ENCODE measurements at places on chromosomes 16 and 17. TPM values are rescaled to one million over a fixed set of nuclear protein-coding genes. Genes with fewer than 3 reads are reported as not detected.

FBXL19 gene
- total RNA-seq = 43.2 TPM

AOC3 gene
- total RNA-seq = 7.4 TPM

ABCA8 gene
- not detected for total RNA-seq

PYY gene
- not detected for total RNA-seq

ATP2A1 gene
- total RNA-seq = 5.7 TPM

ZNF750 gene
- not detected for total RNA-seq

NARF gene
- 39.4 TPM for total RNA-seq

FOXJ1 gene
- 0.15 TPM for total RNA-seq

DNA sequence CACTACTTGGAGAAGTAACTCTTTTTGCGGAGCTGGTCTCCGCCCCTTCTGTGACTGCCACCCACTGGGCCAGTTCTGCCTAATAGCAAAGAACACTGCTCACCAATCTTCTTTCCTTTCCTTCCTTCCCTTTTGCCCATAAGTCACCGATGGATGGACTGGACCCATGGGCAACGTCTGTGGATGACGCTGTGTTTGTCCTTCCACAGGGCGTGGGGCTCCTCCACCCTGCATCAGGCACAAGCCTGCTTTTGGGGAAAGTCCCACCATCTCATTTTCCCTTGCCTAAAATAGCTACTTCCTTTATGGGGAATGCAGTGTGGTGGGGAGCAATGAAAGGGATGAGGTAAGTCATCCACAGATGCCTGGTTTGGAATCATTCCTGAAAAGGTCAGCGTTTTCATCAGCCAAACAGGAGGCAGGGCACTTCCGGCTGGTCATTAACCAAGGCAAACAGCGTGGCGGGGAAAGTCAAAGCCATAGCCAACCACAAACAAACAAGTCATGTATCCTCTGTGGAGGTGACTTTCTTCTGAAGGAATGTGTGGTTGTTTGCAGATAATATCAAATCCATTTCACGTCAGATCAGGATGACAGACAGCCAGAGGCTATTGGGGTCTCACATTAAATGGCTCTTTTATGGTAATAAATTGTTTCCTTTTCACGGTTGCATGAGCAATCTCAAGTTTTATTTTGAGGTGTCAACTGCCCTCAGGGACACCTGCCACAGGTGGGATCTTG, 30.7 kb upstream of the MED9 start:
- peak; percentile 74 for DNase-seq

DNA sequence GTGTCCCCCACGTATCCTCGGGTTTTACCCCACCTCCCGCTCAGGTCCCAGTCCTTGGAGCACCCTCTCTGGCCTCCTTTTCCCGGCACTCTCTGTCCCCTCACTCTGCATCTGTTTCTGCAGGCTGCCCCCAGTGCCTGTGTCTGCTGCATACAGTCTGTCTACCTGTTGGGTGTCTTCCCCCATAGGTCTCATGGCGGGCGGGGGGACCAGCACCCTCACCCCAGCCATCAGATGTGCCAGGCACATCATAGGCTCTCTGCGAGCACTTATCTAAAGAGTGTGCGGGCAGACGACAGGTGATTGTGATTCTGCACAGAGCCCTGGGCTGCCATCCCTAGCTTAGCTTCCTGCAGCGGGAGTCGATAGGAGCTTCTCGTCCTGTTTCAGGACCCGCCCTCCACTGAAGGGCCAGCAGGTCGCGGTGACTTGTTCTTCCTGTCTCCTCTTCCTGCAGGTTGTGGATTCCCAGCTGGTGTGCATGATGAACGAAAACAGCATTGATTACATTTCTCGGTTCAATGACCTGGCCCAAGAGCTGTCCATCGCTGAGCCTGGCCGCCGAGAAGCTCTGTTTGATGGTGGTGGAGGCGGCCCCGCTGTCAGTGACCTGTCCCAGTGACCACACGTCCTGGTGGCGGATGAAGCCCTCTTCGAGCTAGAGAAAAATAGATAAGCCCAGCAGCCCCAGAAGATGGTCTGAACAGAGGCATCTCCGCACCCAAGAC, 4.5 kb upstream of the JPT2 start:
- no peak for DNase-seq

GRCh38 chr16:11038777-11039176, 94.4 kb downstream of the CLEC16A start:
- DNase-seq = no peak

DNA sequence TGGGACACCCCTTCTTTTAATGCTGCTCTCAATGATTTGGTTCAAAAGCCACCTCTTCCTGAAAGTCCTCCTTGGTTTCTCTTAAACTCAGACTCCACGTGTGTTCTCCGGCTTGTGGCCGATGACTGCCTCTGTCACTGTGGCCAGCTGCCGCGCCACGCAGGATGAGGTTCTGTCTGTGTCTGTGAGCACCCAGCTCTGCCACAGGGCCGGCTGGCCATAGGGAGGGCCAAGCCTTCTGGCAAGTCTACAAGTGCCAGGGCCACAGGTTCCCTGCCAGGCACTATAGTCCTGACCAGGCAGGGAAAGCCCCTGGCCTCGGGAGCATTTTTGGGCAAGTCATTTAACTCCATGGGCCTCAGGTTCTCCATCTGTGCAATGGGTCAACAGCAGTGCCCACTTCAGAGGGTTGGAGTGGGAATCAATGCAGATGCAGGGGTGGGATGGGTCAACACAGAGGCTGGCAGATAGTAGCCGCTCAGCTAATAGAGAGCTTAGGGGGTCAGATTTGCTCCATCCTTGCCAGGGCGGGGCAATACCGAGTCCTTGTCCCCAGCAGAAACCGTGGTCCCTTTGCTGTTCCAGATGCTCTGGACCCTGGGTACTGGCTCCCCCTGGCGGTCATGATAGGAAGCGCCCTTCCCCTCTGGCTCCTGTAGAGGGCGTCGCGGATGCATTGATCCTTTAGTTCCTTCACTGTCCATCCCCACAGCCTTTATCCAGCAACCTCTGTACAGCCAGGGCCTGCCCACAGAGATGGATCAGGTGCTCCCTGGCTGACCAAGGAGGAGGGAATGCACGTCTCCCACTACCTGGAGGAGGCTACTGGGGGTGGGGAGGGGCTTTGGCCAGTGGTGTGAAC, 19.3 kb upstream of the ADGRG3 start:
- peak; percentile 92 for DNase-seq

- DNase-seq = no peak
These were observed 34.4 kb upstream of the DNAH17 start for GRCh38 chr17:78611607-78612006.

DNA sequence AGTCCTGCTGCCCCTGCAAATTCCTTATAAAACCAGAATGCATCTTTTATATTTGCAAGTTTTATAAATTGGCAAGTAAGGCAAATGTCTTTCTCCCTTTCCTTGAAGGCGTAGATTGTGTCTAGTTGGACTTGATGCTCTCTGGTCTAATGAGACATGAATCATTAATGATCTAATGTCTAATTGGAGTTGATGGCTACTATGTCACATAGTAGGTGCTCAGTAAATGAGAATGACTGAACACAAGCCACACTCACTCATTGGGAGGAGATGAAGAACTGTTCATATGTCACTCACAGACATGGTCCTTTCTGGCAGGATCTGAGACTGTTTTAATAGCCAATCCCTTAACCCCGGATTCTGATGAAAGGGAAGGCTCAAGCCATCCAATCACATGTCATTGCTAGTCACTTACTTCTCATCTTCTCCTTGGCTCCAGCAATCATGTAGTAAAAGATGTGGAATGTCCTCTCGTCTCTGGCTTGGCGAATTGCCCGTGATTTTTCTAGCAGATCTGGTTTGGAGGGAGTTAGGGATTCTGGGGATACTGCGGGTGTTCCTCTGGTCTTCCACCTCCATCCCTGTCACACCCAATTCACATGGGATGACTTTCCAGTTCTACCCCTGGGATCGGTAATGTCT, 81.0 kb downstream of the MYH11 start:
- DNase-seq = no peak

DNA sequence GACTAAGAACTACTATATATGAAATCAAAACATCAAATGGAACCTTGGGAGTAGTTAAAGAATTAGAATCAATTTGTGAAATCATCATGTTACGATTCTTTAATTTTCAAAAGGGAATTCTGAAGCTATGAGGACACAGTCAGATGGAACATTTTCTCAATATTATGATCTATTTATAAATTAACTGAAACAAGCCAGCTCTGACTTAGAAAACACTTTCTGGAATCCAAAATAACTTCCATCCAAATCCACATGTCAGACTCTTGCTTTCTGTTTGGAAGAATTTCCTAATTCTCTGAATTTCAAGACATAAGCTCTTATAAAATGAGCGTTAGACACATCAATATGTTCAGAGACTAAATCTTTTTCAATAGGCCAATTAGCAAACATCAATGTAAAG, 737.7 kb upstream of the SOX9 start:
- DNase-seq = no peak

DNA sequence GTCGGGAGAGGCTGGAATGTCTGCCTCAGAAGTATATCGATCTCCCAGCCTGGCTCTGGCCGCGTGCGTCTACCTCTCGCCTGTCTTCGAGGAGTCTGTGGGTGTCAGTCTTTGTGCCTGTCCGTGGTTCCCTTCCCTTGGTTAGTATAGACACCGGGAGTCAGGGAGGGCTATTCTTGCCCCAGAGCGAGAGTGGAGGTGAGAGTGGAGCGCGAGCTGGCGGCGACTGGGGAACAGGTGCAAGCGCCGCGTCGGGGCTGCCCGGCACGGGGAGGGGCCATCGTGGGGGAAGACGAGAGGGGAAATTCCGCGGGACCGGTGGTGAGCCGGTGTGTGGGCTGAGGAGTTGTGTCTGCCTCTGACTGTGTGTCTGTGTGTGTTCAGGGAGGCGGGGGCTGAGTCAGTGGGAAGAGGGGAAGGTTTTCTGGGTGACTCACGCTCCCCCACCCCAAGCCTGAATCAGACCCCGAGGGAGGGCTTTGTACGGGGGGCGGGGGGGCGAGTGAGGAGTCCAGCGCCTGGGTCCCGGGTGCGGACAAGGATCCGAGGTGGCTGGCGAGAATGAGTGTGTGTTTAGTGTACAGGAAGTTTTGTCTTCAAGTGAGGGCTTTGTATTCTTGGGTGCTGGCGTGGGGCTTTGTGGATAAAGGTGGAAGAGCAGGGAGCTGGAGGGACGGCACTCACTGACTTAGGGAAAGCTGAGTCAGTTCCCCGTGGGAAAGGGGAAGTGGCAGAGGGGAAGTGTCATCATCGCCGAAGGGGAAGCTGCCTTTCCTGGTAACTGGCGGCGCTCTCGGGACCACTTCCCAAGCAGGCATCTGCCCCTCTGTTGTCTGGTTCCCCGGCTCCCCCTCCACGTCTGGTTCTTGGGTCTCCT, 8.6 kb downstream of the KDM6B start:
- DNase-seq = peak; percentile 68

GRCh38 chr16:49726155-49726554, 129.8 kb downstream of the ZNF423 start:
- DNase-seq = no peak

DNA sequence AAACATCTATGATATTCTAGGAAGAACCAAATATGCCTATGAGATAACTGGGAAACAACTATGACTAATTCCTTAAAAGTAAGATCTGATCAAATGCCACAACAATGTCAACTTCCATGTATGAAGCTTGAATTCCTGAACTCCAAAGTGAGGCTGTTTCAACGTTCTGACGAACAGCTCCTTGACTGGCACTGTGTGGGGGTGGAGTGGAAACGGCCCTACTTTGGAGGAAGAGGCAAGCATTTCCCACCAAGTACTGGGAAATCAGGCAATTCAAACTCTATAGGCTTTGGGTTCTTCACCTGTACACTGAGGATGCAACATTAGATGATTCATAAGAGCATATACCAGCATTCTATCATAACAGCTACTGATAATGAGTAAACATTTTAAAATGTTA, 187.2 kb downstream of the CDK5R1 start:
- no peak for DNase-seq

DNA sequence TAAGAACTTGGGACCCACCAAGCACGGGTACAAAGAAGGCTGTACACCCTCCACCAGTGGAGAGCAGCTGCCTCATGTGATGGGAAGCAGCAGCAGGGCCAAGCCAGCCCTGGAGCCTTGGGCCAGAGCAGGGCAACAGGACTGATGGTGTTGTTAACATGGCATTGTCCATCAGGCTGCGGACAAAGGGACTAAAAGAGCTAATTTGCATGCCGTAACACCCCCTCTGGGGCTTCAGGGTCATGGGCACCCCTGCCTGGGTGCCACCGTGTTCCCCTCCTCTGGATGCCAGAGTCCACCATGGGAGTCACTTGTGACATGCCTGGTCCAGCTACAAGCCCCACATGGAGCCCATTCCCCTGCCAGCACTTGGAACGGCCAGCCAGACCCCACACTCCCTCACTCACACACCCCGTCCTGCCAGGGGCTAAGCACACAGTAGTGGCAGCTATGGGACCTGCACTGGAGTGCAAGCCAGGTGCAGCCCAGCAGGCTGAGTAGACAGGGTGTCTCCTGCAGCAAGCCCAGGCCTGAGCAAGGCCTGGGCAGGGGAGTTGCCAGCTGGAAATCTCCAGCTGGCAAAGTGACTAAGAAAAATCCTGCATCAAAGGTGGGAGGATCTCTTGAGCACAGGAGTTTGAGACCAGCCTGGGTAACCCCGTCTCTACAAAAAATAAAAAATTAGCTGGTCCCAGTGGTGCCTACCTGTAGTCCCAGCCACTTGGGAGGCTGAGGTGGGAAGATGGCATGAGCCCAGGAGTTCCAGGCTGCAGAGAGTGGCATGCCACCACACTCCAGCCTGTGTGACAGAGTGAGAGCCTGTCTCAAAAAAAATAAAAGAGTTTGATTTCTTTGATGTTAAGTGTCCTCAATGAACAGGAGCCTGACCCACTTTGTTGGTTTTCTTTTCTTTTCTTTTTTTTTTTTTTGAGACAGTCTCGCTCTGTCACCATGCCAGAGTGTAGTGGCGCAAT, 33.7 kb downstream of the NOL11 start:
- no peak for DNase-seq

GRCh38 chr17:65564793-65565192, 3.3 kb upstream of the AXIN2 start:
- no peak for DNase-seq

GRCh38 chr16:60907645-60908044, 1128.6 kb downstream of the CDH8 start:
- DNase-seq = no peak

- peak; percentile 34 for DNase-seq
These were observed 561 bp downstream of the AXIN1 start for GRCh38 chr16:351804-352520.

Data from Calu3 (cell line).